ENCODE measurements at places on chromosomes 4 and X. TPM values are rescaled to one million over a fixed set of nuclear protein-coding genes. Genes with fewer than 3 reads are reported as not detected.

GIMD1 gene
- not detected for polyA plus RNA-seq

THAP9 gene
- polyA plus RNA-seq: 4.8 TPM

PARM1 gene
- 9.5 TPM for polyA plus RNA-seq

TSPAN6 gene
- polyA plus RNA-seq: 4.5 TPM

Data from Purkinje cell (primary cell).